ENCODE measurements at places on chromosomes 16 and 17.

DNA sequence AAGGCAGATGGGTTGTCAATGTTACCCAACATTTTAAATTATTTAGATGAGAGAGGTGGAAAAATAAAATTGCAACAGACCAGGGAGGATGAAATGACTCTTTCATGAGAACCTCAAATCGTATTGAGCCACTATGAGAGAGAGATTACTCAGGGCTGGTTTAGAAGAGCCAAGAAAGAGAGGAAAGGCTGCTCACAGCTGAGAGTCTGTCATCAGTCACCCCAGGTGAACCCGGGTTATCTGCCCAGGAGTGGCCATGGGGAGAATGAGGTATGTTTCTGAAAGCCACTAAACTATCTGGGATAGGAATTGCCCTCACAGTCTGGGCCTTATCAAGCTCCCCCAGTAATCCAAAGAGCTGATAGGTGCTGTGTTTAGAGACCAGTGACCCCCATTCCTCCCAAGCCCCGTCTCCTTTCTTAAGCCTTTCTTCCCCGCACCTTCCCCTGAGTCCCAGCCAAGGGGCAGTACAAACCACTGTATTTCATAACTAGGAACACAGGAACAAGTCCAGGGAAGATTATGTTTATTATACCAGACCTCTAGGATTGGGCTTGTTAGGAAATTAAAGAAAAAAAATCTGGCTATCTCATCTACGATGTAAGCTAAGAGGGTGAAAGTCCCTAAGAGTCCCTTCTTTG, 158.9 kb upstream of the NOL11 start:
- DNase-seq, result no peak

GRCh38 chr17:43778337-43779144, at the start of gene DUSP3:
Gene DUSP3 (minus strand): TSS chr17:43778977. CDS start chr17:43778924, 53 bp downstream.
- peak; percentile 61 for DNase-seq

- DNase-seq, result no peak
Measured at GRCh38 chr17:62900096-62900495, 65.9 kb upstream of the TANC2 start.

- DNase-seq, result no peak
Measured at GRCh38 chr17:82400206-82400605, 17.9 kb upstream of the HEXD start.

DNA sequence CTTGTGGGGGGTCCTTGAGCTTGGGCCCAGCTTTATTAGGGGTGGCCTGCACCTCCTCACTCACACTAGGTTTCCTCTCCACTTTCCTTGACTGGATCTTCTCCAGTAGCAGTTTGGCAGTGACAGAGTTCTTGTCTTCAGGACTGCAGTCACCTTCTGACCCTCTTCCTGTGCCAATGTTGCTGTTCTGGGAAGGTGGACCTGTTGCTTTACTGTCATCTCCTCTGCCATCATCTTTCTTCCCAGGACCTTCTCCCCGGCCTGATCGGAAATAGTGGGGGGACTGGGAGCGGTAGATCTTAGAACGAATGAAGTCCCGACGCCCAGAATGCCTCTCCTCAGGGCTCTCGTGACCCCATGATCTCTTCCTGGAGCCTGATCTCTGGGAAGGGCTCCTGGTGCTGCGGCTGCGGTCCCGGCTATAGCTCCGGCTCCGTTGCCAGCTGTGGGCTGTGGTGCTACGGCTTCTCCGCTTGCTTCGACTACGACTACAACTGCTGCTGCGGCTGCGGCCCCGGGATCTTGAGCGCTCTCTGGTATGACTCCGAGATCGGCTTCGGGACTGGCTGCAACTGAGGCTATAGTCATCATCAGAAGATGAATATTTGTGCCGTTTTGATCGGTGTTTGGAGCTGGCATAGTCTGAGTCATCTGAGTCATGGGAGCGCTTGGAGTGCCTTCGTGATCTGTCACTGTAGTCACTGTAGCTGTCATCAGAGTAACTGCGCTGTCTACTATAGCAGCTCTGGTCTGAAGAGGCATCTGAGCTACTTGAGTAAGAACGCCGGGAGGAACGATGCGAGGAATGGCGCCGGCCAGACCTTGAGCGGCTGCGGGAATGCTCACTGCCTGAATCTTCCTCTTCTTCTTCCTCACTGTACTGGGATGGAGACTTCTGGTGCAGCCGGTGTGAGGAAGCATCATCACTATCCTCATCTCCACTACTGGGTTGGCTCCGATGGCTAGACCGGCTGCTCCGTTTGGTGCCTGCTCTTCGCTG, 9.5 kb upstream of the ITGA2B start:
- no peak for DNase-seq

GRCh38 chr16:83513008-83513755, 294.6 kb upstream of the HSBP1 start:
- DNase-seq, result peak; percentile 59

All from non-pigmented ciliary epithelial cell (primary cell).